CD4-positive, alpha-beta T cell treated with Interleukin-1 beta for 1 hour (primary cell): ENCODE measurements at places on chromosomes 11 and 22.
A peak's percentile ranks its signal among the peaks of the same experiment; 100 is the strongest.

GRCh38 chr11:117575856-117576255, 221.2 kb downstream of the DSCAML1 start:
- DNase-seq = no peak

DNA sequence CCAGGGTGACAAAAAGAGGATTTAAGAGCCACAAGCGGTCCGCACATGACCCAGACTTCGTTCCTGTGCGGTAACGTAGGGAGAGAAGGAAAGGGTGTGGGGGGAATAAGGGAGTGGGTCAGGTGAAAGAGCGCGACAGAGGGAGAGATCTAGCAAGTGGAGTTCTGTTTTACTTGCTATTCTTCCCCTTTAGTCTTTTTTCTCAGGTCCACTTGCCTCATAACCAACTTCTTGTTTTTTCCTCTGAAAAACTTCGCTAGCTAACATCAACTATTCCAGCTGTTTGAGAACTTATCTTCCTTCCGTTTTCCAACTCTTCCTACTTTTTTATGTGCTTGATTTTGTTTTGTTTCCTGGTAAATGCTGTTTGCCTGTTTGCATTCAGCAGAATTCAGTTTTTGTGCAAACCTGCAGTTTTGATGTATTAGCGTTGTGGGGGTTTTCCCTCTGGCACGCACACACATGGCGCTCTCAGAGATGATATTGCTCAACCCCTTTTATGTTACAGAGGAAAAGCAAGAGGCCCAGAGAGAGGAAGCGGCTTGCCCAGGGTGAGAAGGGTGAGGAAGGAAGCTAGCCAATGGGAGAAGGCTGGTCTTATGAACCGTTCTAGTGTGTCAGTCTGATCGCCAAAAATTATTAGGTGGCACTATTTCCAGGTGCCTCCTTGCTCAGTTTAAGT, 592 bp upstream of the CTSC start:
- peak; percentile 71 for DNase-seq

DNA sequence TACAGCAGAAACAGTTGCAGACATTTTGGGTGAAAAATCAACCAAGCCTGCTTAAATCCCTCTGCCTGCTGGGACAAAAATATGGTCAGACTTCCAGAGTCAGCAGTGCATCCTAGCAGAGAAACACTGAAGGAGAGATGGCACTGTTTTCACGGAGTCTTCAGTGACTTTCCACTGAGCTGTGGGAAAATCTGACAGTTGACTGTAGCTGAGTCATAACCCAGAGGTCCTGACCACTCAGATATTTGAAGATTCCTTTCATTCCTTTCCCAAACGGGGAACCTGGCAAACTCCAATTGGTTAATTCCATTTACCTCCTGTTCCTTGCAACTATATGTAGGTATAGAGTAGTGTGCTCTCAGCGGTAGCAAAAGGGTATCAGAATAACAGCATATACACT, 20.9 kb upstream of the UPB1 start:
- DNase-seq = no peak

GRCh38 chr22:45974498-45974897, 2.5 kb downstream of the WNT7B start:
- DNase-seq = no peak

DNA sequence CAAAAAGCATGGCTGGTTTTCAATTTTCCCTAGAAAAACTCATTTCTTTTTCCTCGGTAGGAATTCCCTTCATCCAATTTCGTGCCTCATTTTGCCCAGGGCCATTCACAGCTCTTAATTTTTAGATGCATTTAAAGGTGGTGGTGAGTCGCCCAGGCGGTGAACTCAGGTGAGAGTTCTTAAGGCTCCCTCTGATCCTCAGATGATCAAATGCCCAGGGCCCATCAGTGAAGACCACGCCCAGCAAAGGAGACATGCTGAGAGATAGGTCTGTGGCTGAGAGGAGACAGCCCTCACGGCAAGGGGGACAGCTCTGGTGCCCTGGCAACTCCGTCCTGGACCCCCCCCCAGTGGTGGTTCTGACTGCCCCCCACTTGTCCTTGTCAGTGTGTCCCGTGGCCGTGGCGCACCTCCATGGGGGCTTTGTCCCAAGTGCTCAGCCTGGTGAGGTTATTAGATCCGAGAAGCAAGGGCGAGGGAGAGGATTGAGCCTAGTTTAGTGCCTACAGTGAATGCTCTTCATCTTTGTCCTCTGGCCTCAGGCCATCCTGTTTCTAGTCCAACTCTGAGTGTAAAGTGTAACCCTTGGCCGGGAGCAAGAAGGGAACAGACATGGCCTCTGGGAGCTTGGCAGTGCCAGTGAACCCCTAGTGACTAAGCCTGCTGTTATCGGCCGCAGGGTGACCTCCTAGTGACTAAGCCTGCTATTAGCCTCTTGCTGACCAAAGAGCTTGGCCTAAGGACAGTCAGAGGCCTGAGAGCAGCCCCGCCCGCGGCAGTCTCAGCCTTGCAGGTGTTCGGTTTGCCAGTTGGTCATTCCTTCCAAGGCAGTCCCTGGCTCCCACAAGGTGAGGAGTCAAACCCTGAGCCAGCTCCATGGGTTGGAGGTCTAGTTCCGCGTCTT, 83.5 kb downstream of the CTTN start:
- no peak for DNase-seq

- DNase-seq = no peak
These were observed 34.1 kb upstream of the OR8B8 start for GRCh38 chr11:124479561-124479960.

GRCh38 chr11:9015677-9016076, 11.9 kb upstream of the NRIP3 start:
- DNase-seq = peak; percentile 59

DNA sequence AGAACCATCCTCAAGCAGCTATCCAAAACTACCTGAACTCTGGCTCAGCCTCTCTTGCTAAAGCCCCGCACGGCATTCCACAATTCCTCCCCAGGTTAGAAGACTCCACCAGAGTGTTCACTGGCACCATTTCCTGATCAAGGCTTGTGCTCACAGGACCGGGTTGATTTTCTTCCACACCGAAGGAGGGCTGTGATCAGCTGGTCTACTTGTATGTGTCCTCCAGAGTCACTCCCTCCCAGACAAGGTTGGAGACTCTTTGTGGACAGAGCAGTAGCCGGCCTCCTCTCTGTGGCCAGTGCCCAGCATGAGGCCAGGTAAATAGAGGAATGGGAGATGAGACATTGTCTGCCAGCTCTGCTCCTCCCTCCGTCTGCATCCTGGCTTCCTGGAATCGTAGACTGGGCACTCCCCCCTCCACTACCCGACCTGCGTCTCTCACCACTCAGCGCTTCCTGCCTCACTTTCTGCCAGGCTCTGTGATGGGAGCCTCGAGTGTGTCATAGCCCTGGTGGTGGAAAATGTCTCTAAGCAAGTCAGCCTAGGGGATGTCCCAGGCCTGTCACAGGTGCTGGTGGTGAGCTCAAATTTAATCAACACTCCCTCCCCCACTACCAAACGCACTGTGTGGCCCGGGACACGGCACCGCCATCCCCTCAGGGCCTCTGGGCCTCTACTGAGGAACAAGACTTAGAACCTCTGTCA, 12.5 kb upstream of the TMPRSS6 start:
- peak; percentile 95 for DNase-seq

DNA sequence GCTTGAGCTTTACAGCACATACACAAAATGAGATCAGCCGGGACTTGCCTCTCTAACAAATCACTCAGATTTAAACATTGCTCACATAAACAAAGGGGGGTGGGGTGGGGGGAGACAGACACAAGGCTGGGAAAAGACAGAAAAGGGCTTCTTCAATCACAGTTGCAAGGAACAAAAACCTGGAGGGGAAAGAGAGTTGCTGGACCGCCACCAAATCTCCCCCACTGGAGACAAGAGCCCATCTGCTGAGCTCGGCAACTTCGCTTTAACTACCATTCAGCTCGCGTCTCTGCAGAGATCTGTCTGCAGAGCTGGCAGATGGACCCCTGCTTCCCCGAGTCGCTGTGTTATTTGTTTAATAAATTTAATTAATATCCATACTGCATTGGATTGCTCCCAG, 165.0 kb downstream of the RCN1 start:
- DNase-seq = no peak

DNA sequence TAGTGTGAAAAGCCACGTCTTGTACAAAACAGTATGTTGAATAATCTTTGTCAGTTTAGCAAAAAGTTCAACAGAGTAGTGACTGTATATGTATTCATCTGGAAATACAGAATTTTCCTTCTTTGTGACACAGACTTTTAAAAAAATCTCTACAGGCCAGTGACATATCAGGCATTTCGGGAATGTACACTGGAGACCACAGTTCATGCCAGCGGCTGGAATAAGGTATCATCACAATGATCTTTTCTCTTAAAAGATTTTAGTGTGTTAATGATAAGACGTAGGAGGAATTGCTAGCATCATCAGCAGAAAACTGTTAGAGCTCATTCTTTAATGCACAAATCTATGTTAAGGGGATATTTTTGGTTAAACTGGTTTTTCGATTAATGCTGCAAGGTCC, 57.4 kb downstream of the BCL2L13 start:
- DNase-seq = no peak

DNA sequence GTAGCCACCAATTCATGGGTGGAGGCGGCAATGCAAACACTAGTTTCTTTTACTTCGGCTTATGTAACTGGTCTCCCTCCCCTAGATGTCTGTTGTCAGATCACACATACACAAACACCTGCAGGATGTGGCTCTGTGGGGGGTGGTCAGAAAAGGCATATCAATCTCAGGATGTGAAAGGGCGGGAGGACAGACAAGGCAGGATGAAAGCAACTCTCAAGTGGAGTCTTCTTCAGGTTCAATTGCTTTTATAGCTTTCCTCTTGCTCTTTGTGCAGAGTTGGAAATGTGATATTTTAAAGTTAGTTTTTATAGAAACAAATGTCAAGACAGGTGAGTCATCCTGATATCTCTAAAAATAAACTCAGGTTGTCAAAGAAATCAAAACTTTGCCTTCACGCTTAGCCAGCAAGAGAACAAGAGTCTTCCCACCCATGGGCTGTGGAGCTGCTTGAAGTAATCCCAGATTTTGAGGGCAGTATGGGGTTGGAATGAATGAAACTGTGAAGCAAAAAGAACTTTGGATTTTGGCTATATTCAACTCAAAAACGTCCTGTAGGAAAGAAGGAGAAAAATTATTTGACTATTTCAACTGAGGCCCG, 423.4 kb downstream of the GUCY1A2 start:
- DNase-seq = no peak

- DNase-seq = no peak
These were observed 8.1 kb upstream of the OR10W1 start for GRCh38 chr11:58276151-58276550.

DNA sequence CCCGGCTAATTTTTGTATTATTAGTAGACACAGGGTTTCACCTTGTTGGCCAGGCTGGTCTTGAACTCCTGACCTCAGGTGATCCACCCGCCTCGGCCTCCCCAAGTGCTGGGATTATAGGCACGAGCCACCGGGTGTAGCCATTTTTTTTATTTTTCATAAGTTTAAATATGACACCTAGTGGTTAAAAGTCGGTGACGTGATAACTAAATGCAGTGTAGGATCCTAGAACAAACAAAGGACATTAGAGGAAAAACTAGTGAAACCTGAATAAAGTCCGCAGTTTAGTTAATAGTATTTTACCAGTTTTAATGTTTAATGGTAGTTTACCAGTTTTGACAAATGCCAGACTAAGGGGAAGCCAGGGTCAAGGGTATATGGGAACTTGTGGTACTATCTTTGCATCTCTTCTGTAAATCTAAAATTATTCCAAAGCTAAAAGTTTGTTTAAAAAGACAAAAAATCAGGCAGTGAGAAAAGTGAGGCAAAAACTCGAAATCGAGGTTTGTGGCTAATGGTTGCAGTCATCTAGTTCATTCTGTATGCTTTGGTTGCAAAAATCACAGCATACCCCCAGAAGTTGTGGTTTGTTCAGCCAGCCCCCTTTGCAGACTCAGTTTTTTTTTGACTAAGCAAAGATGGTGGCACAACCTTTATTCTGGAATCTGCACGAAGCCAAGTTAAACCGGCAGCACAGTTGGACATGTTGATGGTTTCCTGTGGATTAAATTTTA, 29.6 kb downstream of the TOM1 start:
- no peak for DNase-seq

DNA sequence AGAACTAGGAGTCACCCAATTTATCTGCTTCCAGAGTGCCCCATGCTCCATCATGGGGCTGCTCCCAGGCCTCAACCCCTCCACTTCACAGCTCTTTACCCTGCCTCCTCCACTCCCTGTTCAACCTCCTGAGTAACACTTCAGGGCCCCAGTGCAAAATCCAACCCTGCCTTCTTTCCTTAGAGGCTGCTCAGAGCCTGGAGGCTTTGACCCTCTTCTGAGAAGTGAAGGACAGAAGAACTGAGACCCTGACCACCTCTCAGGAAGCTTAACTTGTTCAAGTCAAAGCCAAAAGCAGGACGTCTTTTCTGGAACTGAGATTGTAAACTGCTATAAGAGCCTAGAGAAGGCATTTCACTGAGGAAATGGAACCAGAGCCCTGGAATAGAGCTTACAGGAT, 15.5 kb downstream of the EIF3F start:
- no peak for DNase-seq

GRCh38 chr11:70233511-70233934, 30.4 kb downstream of the FADD start:
- no peak for DNase-seq

GRCh38 chr22:41273128-41273527, 12.9 kb downstream of the RANGAP1 start:
- DNase-seq = no peak

GRCh38 chr11:2958251-2958650, 29.0 kb upstream of the PHLDA2 start:
- no peak for DNase-seq

GRCh38 chr11:97751405-97751804, 1269.3 kb upstream of the CNTN5 start:
- DNase-seq = no peak

DNA sequence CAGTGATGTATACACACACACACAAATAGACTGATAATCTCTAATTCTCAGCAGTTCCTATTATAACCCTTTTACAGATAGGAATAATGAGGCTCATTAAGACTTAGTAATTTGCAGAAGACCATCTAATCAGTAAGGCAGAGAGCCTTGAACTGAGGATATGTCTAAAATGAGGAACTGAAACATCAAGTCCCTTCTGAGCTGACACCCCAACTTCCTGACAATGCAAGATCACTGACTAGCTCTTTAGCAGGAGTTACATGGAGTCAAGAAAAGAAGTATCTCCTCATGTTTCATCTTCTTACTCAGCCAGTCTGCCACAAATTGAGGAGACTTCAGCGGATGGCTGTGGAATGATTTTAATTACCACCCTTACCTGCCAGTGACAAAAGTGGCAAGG, 193.0 kb downstream of the MSANTD4 start:
- no peak for DNase-seq

GRCh38 chr22:48635816-48636215, 1191.9 kb downstream of the BRD1 start:
- DNase-seq = no peak

DNA sequence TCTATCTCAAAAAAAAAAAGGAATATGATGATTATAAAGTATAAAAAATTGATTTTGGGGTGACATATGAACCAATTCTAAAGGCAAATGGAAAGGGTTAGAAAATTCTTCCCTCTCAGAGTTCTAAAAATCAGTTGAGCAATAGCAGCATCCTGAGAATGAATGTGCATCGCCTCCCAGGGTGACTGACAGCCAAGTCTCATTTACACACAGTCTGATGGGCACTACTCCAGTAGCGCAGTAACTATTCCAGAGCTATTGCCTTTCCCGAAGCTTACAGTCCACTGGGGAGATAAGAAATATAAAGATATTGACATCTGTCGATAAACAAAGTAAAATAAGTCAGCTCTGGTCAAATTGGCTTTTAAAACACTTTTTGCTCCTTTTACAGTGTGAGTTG, 32.3 kb upstream of the SORL1 start:
- DNase-seq = peak; percentile 11
